ENCODE measurements at places on chromosomes 5 and 9. TPM values are rescaled to one million over a fixed set of nuclear protein-coding genes. Genes with fewer than 3 reads are reported as not detected.

The NUDT12 gene
- 1.1 TPM for total RNA-seq

The ARL15 gene
- total RNA-seq, result 12.6 TPM

The CCDC187 gene
- not detected for total RNA-seq

The DHFR gene
- total RNA-seq, result 76.9 TPM

DNA sequence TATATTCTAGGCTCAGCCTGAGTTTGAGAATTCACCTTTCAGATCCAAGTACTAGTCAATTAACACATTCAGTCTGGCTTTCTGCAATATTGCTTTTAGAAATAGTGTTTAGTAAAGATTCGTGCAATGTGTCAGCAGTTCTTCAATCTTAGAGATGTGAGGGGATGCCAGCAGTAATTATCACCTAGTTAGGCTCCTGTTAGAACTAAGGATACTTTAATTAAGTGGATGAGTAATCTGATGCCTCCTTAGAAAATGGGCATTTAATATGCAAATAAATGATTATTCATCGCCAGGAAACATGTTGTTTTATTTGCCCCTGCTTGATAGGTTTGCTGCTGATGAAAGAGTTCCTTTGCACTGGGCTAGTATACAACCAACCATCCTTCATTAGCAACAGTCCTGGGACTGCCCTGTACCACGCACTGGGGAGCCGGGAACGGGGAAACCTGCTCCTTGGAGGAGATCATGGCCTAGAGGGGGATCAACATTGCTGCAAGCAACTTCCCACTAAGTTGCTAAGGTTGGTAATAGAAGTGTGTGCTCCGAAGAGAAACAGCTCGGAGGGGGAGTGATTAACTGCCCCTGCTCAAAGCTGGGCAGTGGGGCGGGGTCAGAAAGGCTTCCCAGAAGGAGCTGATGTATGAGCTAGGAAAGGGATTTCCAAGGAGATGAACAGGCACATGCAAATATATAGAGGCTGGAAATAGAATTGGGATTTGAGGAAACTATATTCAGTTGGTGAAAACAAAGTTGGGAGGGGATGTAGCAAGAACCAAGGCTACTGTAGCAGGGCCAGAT is 231.8 kb downstream of the DRD1 start:
- DNase-seq, result no peak

- DNase-seq, result no peak
Observed at GRCh38 chr5:177003649-177004048, 2.9 kb downstream of the UIMC1 start.

- no peak for DNase-seq
Observed at GRCh38 chr5:120512068-120512467, 48.0 kb downstream of the PRR16 start.

DNA sequence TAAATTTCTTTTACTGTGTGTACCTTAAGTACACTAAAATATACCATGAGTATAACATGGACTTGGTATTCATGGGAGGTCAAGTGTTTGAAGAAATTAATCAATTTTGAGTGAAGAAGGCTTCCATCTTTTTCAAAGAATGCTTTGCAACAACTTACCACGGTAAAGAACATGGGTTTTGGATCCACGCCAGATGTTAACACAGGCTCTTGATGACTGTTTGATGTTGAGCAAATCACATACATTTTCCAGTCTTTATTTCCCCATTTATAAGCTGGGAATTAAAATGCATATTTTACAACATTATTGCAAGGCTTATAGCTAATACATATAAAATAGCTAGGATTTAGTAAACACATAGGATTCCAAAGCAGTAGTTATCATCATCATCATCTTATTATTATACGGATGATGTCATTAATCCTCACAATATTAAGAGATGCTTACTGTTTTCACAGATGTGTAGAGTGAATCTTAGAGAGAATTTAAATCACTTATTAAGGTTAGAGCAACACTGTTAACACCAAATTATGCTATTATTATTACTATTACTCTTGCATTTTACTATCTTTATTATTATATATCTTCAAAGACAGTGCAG is 362.0 kb downstream of the PRELID2 start:
- no peak for DNase-seq

- DNase-seq, result no peak
Observed at GRCh38 chr9:136437839-136438547, 1.7 kb downstream of the INPP5E start.

DNA sequence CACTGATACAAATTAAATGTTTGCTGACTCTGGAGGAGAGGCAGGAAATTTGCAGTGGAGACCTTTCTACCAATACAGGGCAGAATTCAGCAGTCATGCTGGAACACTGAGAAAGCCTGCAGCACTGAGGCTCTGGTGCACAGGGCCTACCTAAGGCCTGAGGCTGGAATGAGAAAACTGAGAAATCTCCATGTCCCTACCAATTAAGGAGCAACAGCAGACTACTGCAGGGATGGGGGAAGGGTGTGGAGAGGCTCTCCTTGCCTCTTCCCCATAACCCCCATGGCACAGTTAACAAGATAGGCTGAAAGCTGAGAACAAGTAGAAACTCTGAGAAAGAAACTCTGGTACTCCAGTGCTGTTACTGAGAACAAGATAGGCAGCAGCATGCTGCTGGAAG is 10.5 kb downstream of the FBXO4 start:
- DNase-seq, result no peak

- no peak for DNase-seq
Observed at GRCh38 chr5:124060413-124061067, 548.6 kb downstream of the CSNK1G3 start.

DNA sequence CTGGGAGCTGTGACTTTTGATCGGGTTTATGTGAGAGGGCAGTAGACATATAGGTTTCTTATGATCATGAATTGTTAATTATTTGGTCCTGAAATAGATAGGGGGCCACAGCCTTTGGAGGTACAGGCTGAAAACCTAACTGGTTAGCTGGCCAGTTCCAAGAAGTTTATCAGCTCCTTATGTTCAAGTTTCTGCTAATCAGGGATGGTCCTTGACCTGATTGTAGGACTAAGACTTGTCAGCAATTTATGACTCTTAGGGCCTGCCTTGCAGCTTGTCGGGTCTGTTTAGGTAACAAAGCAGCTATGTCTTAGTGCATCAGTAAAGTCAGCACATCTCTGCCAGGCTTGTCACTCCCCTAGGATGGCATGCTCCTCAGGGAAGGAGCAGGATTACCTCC is 151.8 kb upstream of the RUSC2 start:
- no peak for DNase-seq

- DNase-seq, result no peak
Observed at GRCh38 chr5:24222876-24223275, 421.9 kb downstream of the CDH10 start.

DNA sequence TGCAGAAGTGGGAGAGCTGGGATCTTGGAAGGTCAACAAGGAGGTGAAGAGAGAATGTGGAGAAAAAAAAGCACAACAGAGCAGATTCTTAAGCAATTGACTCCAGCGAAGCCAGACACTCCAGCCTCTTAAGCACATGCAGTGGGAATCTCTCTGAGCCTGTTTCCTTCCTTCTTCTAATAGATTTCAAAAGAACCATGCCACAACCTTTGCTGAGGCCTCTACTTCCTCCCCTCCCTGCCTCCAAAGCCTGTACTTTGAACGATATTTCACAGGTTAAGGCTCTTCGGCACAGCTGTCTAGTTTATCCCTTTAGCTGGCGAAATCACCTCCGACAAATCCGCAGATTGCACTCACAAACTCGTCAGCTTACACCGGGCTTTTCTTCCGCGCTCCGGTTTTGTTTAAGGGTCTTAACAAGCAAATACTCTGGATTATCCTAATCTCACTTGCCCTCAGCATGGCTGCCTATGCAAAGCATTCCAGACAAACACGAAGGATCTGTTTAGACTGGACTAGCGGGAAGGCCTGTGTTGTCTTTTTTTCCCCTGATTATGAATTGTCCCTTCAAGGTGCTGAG is 211.6 kb upstream of the PANK3 start:
- no peak for DNase-seq

- no peak for DNase-seq
Observed at GRCh38 chr9:18632632-18633403, 158.9 kb downstream of the ADAMTSL1 start.

- DNase-seq, result no peak
Observed at GRCh38 chr9:4615251-4615650, 46.8 kb upstream of the PLPP6 start.

DNA sequence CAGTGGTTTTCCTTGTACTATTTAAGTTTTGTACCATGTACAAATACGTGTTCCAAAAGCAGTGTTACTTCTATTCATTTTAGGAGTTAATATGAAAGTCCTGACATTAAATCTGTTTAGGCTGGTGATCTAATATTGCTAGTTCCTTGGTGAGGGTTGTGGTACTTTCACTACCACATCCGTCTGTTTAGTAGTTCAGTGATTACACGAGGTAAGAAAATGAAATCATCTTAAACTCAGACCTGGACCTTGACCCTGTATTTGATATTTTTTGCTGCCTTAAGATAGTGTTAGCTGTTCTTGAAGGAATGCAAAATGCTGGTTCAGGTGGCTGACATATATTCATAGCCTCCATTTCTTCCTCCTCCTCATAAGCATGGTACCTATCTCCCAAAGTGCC is 50.3 kb downstream of the MTAP start:
- peak; percentile 50 for DNase-seq

DNA sequence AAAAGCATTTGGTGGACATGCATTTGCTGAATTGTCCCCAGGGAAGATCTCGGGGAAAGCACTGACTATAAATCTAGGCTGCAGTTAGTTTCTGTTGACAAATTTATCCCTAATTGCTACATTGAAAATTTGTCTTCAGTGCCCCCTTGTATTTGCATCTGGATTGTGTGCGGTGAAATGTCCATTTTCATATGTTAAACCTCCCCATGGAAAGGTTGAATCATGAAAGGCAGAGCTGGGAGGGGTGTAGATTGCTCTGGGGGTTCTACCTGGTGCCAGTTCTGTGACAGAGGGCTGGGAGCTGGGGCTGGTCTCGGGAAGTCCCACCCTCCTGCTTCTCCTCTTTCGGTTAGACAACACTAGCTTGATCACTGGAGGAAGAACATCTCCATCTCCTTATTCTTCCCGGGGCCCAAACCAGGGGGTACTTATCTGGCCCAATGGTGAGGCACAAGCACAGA is 101.9 kb downstream of the GADD45G start:
- no peak for DNase-seq

DNA sequence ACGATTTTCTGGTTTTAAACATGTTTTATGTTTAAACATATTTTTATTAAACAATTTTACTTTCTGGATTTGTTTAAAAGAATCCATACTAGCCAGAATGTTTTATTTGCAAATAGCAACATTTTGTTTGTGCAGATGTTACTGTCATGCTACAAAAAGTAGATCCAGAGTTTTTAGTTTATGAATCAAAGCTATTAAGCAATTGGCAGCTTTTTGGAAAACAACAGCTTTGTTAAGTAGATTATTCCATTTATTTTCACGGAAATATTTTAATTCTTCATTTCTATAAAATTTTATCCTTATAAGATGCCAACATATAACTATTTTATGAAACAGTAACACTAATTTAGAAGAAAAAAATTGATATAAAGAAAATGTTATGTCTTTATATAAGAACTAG is 60.9 kb downstream of the DROSHA start:
- no peak for DNase-seq
